Naive thymus-derived CD8-positive, alpha-beta T cell (primary cell): ENCODE measurements at places on chromosomes 2 and 18.

GRCh38 chr2:52395912-52396311 lies 1364.0 kb upstream of the NRXN1 start:
- no peak for DNase-seq

DNA sequence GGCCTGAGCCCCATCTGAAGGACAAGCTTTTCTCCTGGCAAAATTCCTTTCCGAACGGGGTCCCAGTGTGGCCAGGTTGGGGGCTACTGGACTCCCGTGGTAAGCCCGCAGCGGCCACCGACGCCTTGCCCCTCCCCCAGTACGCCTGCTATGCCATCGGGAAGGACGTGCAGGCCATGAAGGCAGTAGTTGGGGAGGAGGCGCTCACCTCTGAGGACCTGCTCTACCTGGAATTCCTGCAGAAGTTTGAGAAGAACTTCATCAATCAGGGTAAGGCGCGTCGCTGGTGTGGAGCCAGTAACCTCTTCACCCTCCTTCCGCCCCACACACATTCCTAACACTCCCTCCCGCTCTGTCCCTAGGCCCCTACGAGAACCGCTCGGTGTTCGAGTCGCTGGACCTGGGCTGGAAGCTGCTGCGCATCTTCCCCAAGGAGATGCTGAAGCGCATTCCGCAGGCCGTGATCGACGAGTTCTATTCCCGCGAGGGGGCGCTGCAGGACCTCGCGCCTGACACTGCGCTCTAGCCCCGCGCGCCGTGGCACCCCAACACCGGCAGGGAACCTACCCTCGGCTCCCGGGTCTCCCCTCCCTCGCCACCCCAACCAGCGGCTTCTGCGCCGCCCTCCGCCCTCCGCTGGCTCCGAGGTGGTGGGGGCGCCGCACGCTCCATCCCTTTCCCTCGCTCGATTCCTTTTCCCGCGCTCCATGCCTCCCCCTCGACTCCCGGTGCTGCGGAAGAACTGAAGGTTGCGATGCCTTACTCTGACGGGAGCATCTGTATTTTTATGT lies 13.6 kb upstream of the ANKRD53 start:
- DNase-seq = peak; percentile 83

GRCh38 chr2:102096103-102096502 lies 46.4 kb upstream of the IL1R1 start:
- no peak for DNase-seq

DNA sequence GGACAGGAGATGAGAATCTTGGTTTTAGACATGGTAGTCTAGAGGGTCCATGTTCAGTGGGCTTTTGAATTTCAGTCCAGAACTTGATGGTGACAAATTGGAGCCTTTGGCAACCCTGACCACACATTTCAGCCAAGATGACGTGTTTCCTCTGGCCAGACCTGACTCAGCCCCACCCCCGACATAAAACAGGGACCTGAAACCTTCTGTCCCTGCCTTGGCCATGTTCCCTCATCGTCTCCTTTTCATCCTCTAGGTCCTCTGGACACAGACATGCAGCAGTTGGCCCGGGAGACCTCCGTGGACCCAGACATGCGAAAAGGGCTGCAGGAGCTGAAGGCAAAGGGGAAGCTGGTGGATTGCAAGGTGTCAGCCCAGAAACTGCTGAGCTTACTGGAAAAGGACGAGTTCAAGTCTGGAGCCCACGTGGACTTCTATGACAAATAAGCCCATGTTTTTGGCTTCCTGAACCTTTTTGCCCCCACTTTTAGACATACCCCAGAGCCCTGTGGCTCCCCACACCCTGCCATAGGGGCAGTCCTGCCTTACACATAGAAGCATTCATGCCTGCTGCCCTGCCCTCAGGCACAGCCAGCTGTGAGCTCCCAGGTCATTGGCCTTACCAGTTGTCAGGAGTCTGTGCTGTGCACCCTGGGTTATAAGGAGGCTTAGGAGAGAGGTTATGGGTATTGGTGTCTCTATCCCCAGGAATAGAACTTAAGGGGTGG lies 4.0 kb downstream of the SPR start:
- DNase-seq = no peak

- DNase-seq = no peak
Measured at GRCh38 chr2:80154231-80154915, 150.2 kb downstream of the LRRTM1 start.

DNA sequence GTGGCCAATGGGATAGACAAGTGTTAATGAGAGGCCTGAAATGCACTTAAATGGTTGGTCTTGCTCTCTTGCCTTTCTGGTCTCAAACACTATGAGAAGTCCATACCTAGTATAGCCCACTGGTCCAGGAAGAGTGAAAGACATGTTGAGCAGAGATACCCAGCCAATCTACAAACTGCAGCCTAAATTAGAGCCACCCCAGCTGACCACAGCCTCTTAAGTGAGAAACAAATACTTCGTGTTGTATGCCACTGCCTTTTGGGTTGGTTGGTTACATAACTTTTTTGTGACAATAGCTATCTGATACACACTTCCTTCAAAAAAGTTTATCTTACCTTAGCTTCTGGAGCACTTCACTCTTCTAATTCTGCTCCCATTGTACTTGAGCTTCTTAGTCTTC lies 8.8 kb upstream of the EXOC6B start:
- no peak for DNase-seq

GRCh38 chr2:237355701-237356100 lies 58.3 kb downstream of the COL6A3 start:
- DNase-seq = no peak

DNA sequence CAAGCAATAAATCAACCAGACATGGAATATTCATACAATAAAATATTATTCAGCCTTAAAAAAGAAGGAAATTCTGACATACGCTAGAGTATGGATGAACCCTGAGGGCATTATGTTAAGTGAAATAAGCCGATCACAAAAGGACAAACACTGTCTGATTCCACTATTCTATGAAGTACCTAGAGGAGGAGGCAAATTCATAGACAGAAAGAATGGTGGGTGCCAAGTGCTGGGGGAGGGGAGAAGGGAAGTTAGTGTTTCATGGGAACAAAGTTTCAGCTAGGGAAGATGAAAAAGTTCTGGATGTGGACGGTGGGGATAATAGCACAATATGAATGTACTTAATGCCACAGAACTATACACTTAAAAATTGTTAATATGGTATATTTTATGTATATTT lies 19.8 kb downstream of the SMAD7 start:
- no peak for DNase-seq

GRCh38 chr2:56449449-56449860 lies 265.7 kb downstream of the CCDC85A start:
- no peak for DNase-seq

- no peak for DNase-seq
Measured at GRCh38 chr2:99085421-99085820, 56.1 kb upstream of the C2orf15 start.
